Kidney capillary endothelial cell (primary cell): ENCODE measurements at places on chromosomes 1 and 21.
A peak's percentile ranks its signal among the peaks of the same experiment; 100 is the strongest.

DNA sequence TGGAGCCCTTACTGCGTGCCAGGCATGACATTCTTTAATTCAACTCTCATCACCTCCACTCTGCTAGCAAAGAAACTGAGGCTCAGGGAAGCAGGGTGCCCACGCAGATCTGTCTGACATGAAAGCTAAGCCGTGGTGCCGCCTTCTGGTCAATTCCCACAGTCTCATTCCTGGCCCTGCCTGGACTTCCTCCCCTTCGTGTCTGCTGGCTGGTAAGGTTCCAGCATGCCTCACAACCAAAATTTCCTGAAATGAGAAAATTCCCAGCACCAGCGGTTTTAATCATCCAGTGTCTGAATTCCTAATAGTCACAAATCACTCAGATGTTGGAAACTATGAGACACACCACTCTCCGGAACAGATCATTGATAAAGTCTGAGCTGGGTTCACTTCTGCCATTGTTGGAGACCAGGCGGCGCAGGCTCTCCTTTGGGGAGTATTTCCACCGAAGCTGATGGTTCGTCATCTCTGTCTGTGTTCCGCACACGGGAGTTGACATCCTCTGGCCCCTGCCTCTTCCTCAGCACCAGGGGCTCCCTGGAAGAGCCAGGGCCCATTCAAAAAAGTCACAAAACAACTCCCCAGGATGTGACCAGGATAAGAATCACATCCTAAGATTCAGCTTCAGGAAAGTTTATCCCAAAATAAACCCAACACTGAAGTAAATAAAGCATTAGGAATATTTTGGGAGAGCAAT is 167.7 kb downstream of the PLPP3 start:
- DNase-seq, result peak; percentile 95

DNA sequence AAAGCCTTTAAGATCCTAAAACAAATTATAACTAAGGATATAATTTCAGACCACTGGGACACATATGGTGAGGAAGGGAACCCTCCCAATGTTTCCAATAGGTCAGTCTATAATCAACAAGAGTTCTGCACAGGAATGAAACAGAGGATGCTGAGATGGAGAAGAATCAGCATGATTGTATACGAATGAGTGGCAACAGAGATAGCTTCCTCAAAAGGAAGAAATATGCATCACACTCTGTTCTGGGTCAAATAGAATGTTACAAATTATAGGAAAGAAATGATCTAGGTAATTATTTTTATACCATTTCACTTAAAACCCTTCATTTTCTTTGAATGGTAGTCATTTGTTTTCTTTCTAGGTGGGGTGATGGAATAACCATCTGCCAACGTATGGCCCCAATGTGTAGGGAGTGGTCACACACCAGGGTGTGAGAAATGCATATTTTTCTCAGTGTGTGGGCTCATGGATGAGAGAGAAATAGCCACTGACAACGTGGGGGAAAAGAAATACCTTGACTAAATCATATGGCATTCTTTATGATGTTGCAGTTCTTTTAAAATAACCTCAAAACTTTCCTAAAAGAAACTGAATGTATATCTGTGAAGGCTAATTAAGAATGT is 104.6 kb upstream of the IVNS1ABP start:
- no peak for DNase-seq

- no peak for DNase-seq
Measured at GRCh38 chr1:31127266-31127665, 61.7 kb upstream of the PUM1 start.

- no peak for DNase-seq
Measured at GRCh38 chr1:111647736-111648135, 28.1 kb downstream of the RAP1A start.

DNA sequence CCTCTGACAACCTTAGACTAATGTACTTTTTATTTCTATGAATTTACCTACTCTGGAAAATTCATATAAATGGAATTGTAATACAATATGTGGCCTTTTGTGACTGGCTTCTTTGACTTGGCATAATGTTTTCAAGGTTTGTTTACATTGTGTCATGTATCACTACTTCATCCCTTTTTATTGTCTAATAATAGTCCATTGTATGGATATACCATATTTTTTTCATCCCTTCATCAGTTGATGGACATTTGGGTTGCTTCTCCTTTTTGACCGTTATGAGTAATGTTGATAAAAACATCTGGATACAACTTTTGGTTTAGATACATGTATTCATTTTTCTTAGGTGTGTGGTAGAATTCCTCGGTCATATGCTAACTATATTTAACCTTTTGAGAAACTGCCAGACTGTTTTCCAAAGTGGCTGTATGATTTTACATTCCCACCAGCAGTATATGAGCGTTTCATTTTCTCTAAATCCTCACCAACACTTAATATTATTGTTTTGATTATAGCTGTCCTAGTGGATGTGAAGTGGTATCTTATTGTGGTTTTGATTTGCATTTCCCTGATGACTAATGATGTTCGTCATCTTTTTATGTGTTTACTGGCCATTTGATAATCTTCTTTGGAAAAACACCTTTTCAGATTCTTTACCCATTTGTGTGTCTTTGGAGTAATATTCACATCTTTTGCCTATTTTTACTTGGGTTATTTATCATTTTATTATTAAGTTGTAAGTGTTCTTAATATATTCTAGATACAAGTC is 3.5 kb downstream of the RO60 start:
- DNase-seq, result no peak

DNA sequence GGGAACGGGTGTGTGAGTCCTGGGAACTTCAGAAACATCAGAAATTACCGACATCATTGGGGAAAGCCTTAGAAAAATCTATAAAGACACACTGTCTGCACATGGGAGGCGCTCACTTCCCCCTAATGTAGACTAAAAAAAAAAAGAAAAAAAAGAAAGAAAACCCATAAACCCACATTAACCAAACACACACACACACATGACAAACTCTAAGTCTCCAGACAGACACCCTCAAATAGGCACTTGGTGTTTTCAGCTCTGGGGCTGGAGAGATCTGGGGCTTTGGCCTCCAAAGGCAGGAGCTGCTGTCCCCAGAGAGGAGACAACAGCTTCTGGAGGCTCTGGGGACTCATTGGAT is 13.2 kb upstream of the SDHB start:
- no peak for DNase-seq

- peak; percentile 58 for DNase-seq
Measured at GRCh38 chr1:223531742-223532341, 133.7 kb downstream of the CAPN8 start.

DNA sequence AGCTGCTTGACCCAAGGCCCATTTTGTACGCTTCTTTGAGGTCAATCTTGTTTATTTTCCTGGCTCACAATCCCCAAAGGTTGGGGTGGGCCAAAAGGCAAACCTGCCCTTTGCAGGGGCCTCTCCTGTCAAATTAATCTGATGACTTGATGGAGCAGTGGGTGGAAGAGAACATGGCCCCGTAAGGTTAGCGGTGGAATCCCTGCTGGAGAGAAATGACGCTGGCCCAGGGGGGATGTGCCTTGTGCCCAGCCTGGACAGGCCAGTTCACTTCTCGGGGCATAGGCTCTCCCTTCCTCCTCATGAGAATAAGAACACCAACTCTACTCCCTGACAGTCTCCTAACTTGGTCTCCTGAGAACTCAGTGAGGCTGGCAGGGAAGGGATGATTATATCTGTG is 40.5 kb downstream of the C1orf198 start:
- no peak for DNase-seq

- peak; percentile 33 for DNase-seq
Measured at GRCh38 chr1:197356723-197357533, 88.9 kb downstream of the CRB1 start.

DNA sequence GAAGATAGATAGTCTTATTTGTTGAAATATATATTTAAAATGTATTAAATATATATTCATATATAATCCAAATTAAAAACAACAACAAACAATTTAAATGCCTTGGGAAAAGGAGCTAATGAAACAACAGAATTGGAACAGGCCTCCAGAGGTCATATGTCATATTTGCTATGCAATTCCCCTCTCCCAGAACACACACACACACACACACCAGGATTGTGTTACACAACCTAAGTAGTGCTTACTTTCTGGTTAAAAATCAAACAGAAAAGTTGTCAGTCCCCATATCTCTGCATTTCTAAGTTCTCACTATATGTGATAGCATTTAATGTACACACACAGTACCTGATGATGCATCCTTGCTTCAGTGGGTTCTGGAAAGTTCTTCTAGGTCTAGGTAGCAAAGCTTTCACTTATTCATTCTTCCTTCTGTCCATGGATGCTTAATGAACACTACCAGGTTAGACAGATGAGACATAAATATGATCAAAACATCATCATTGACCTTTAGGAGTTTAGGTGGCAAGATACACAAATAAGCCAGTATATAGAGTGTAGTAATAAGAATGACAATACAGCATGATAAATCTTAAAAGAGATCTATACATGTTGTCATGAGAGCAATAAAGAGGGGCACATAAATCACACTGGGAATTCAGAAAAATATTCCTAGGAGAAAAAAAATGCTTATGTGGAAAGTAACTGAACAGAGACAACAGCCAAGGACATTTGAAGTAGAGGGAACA is 662.8 kb downstream of the PTPRC start:
- no peak for DNase-seq

- no peak for DNase-seq
Measured at GRCh38 chr1:53526451-53527101, 67.4 kb downstream of the DMRTB1 start.

DNA sequence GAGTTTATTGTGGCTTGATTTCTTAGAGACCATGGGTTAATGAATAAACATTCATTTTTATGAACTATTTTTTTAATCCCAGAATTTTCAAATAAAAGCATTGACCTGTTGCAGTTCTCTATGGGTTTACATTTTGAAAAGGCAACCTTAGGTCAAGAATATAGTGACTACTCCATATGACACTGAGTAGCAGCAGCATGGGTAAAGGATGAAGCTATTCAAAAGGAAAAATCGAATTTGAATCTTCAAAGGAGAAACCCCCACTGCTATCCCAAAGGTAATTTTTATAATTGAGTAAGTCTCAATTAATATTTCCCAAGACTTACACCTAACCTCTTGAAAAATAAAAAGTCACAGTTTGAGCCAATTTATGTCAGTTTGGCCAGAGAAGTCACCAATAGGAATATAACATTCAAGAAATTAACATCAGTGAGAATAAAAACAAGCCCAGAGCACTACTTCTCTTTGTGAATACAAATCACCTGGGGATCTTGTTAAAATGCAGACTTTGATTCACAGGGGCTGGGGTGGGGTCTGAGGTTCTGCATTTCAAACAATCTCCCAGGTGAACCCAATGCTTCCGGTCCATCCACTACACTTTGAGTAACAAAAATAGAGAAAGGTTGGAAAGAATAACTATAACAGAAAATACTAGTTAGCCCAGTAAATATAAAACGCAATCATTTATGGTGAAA is 39.8 kb downstream of the USP1 start:
- no peak for DNase-seq

DNA sequence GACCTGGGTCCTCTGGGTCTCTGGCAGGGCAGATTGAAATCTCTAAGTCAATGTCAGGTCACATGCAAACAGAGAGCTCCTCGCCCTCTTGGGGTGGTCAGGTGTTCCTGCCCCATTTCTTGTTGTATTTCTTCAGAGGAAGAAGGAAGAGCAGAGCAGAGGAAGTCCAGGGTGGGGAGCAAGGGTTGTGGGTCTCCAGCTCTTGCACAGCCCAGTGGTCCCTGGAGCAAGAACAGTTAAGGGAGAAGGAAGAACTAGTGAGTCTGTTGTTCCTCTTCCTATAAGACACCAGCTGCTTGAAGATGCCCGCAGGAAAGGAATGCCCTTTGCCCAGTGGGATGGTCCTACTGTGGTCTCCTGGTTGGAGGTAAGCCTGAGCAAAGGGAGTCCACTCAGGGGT is 26.3 kb downstream of the MYOG start:
- no peak for DNase-seq

DNA sequence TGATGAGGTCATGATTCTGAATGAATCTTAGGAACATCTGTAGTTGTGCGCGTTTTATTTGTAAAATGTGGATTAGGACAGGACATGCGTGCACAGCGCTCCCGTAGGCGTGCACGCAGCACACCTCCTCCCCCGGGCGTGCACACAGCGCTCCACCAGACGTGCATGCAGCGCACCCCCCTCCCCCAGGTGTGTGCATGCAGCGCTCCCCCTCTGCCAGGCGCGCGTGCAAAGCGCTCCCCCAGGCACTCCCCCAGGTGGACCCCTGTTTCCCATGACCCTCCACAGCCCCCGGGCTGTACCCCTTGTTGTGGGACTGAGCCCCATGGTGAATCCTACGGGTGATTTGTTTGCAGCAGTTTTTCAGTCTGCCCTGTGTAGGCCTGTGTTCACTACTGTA is 61.6 kb downstream of the S100B start:
- no peak for DNase-seq

DNA sequence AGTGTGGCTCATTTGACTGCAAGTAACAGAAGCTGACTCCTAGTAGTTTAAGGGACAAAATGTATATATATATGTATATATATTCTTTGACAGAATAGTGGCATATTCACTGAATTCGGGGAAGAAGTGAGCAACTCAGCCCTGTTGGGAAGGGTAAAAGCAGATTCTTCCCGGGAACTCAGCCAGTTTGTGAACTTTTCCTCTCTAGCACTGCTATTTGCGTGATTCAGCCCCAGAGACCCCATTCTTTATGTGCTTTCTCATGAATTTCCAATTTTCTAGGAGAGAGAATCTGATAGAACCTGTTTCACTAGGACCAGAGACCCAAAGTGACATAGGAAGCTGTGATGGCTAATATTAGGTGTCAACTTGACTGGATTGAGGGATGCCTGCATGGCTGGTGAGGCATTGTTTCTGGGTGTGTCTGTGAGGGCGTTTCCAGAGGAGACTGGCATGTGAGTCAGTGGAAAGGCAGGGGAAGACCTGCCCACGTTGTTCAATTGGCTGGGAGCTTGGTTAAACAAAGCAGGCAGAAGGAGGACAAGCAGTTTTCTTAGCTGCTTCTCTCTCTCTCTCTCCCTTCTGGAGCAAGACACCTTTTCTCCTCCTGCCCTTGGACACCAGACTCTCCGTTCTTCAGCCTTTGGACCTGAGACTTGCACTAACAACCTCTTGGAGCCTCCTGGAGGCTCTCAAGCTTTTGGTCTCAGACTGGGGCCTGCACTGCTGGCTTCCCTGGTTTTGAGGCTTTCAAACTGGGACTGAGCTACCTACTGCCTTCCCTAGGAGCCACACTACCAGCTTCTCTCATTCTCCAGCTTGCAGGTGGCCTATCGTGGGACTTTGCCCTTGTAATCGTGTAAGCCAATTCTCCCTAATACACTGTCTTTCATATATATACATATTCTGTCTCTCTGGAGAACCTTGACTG is 93.4 kb upstream of the KCNK1 start:
- no peak for DNase-seq

GRCh38 chr1:232335741-232336293 is 294.1 kb downstream of the SIPA1L2 start:
- DNase-seq, result no peak

DNA sequence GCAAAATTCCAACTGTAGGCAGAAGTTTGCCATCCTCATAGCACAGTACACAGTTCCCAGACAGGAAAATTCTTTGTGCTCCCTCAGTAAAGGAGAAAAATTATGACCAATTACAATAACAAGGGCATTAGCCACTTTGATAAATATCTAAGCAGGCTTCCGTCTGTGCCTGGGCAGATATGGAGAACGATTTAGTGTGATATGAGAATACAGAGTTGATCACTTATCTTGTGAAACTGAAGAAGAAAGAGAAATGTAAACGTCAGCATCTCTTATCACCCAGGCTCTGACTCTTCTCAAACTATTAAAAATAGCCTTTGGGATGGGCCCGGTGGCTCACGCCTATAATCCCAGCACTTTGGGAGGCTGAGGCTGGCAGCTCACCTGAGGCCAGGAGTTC is 54.5 kb upstream of the TIAM1 start:
- DNase-seq, result no peak

GRCh38 chr1:65149351-65150107 is 1.5 kb downstream of the AK4 start:
- no peak for DNase-seq
